ENCODE measurements at places on chromosomes 1 and 21.

- no peak for DNase-seq
These were observed 421.7 kb upstream of the CHRM3 start for GRCh38 chr1:238964631-238965030.

DNA sequence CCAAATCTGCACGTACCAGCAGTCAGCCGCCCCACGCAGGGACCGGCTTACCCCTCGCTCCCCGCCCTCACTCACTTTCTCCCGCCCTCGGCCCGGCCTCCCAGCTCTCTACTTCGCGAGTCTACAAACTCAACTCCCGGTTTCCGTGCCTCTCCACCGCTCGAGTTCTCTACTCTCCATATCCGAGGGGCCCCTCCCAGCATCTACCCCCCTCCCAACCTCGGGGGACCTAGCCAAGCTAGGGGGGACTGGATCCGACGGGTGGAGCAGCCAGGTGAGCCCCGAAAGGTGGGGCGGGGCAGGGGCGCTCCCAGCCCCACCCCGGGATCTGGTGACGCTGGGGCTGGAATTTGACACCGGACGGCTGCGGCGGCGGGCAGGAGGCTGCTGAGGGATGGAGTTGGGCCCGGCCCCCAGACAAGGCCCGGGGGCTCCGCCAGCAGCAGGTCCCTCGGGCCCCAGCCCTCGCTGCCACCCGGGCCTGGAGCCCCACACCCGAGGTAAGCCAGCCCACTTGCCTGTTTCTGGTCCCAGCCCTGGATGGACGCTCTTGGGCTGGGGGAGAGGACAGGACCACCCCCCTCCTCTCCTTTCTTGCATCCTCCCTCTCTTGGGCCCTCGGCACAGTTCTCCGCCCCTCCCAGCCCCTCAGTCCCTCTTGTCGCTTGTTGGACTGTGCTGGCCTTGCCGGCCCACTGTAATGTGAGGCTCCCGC is at the start of gene ARTN:
Gene ARTN, plus strand, starts transcription at position 416 of the 715 bp plus-strand sequence. CDS start 1,856 bp downstream, outside the sequence.
- DNase-seq, result no peak

GRCh38 chr1:204494281-204495077 is at the start of gene PIK3C2B:
Gene PIK3C2B, minus strand, starts transcription at chr1:204494805. Its CDS starts 25,003 bp downstream, at chr1:204469802.
- DNase-seq, result peak; percentile 68

- DNase-seq, result no peak
These were observed 34.1 kb upstream of the C1orf21 start for GRCh38 chr1:184352776-184353175.

DNA sequence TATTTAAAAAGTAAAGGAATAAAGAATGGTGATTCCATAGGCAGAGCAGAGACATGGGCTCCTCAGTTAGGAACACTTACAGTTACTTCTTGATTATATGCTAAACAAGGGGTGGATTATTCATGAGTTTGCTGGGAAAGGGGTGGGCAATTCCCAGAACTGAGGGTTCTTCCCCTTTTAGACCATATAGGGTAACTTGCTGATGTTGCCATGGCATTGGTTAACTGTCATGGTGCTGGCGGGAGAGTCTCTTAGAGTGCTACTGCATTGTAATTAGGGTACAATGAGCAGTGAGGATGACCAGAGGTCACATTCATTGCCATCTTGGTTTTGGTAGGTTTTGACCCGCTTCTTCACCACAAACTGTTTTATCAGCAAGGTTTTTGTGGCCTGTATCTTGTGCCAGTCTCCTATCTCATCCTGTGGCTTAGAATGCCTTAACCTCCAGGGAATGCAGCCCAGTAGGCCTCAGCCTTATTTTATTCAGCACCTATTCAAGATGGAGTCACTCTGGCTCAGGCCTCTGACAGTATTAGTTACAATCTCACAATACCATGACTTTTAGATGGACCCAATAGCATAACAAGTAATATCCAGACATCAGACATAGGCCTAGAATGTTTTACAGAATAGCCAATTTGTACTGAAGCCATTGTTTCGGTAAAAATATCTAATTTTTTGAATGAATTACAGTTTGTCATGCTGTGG is 106.8 kb downstream of the ZBTB18 start:
- DNase-seq, result no peak

DNA sequence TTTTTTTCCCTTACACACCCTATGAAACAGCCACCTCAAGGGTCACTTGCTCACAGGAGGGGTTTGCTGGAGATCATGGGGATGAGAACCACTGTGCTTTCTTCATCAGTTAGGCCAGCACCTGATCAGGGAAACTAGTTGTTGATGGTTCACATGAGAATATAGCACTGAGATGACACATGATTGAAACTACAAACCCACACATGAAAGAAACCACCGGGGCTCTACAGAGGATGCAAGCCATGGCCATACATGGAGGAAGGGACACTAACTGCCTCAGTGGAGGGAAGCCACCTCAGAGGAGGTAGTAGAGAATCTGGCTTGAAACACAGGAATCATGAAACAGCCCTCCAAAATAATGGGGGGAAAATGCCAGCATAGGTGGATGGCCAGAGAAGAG is 63.2 kb downstream of the PRKAB2 start:
- DNase-seq, result no peak

DNA sequence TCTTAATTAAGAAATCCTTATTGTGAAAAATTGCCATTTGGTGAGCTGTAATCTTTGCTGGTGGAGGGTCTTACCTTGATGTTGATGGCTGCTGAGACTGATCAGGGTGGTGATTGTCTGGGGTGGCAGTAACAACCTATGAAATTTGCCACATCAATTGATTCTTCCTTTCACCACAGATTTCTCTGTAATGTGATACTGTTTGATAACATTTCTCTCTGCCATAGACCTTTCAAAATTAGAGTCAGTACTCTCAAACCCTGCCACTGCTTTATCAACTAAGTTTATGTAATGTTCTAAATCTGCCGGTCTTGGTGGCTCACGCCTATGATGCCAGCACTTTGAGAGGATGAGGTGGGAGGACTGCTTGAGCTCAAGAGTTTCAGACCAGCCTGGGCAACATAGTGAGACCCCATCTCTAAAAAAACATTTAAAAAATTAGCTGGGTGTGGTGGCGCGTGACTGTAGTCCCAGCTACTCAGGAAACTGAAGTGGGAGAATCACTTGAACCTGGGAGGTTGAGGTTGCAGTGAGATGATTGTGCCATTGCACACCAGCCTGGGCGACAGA is 5.0 kb downstream of the KPNA6 start:
- DNase-seq, result no peak

DNA sequence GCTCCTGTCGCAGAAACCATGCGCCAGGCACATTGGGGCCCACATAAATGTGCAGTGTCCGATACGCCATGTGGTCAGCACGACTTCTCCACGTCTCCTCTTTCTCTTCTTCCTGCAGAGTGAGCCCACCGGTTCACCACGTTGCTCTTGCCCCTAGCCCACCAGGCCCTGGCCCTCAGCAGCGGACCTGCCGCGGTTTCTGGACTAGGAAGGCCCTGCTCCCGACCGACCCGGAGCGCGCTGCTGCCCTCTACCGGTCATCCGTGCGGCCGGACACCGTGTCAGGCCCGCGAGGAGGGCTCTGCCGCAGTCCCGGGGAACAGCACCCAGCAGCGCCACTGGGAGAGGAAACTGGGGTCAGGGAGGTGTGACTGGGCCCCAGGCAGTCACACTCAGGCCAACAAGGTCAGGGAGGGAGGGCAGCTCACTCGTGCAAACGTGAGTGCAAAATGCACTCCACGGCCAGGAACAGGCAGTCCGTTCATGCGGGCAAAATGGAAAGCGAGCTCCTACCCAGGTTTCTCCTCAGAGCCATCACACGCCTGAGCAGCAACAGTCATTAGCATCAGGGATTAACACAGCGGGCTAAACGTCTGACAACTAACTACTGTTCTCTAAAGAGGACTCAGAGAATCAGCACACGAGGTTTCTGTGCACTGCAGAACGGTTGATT is 13.7 kb downstream of the TLR5 start:
- no peak for DNase-seq

DNA sequence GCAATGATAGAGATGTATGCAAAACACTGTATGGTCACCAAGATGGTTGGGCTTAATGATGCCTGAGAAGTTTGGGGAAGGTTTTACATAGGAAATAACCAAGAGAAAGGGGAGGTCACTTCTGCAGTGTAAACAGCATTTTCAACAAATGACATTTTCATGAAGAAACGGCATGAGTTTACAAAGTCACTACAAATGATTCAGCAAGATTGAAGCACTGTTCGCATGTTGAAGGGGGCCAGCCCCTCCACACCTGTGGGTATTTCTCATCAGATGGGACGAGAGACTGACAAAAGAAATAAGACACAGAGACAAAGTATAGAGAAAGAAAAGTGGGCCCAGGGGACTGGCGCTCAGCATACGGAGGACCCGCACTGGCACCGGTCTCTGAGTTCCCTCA is 234.1 kb upstream of the POGK start:
- no peak for DNase-seq

- DNase-seq, result no peak
These were observed 41.3 kb downstream of the AKNAD1 start for GRCh38 chr1:108815566-108815965.

DNA sequence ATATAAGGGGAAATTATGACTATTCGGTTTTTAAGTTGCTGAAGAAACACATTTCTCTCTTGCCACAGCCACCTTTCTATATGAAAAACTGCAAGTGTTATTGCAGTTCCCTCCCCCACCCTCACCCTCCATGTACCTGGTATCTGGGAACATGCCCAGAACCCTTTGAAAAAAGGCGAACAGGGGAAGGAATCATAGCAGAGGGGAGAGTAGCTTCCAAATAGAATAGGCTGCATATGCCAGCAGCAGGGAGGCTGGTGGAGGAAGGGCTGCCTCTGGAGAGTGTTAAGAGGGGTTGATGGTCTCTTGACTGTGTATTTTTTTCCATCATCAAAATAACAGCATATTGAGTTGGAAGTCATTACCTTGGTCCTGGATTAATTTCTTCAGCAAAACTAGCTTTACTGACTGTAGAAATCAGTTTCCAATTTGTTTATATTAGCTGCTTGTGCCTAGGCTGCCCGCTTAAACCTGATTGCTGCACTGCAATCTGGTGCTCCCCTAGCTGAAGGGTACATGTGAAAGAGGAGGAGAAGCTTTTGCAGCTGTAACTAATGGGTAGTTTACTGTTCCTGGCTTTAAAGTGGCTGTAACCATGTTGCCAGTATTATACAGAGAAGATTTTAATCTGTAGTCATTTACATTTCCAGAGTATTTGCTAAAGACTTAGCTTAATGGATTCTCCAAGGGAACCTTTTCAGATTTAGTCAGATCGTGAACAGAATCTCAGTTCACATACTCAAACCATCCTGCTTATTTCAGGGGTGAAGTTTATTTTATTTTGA is 22.7 kb downstream of the AHCYL1 start:
- DNase-seq, result no peak

DNA sequence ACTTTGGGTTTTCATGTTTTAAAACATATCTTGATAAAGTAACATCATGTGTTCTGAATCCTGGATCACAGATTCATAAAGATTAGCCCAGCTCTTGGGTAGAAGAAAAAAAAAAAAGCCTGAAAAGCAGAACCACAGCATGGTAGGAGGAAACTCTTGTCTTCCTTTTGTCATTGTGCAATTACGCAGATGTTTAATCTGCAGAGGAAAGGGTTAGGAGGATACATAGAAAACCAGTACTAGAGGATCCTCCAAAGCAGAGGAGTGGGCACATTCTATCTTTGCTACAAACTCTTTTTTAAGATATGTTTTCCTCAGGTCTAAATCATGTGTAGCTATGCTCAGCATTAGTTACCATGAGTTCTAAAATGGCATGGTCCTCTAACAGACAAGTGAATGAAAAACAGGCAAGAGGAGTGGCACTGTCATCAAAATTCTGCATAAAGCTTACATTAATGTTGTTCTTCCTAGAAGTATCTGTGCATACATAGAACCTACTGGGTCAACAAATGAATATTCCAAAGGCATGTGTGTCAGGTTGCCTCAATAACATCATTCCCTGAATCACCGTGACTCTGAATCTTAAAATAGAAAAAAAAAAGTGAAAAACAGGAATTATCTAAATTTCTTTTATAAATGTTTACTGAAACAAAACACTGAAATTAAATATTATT is 107.0 kb downstream of the NME7 start:
- DNase-seq, result no peak

DNA sequence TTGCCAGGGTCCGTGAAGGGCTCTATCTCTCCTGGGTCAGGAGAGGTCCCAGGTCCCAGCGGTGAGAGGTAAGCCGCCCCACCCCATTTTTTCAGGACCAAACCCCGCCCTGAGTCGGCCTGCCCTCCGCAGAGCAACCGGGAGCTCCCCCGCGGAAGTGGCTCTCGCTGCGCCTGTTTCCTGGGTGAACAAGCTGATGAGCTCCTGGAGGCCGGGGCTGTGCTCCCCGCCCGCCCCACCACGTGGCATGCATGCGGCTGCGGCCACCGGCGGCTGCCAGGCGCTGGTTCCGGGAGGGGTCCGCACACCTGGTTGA is 32.0 kb downstream of the ZBTB17 start:
- DNase-seq, result no peak

- DNase-seq, result no peak
These were observed 92.3 kb downstream of the BEND5 start for GRCh38 chr1:48684381-48684780.

DNA sequence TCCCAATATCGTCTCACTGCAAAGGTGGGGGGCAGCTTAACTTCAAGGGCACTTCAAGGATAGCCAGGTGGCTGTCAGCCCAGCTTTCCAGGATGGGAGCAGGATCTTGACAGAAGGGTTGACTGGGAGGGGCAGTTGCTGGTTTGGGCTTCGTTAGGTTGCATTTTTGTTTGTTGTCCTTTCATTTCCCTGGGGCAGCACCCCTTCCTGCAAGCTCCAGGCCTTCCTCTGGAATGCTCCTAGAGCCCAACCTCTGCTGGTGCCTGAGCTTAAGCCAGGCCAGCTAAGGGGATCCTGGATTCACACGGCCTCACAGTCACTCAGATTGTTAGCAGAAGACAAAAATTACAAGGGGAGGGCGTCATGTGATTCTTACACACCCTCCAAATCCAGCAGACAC is 4.1 kb upstream of the OLIG2 start:
- no peak for DNase-seq

- DNase-seq, result no peak
These were observed 96.0 kb upstream of the TNFSF4 start for GRCh38 chr1:173302890-173303829.

- DNase-seq, result peak; percentile 27
These were observed 41.9 kb upstream of the TNFRSF1B start for GRCh38 chr1:12124693-12125421.

- DNase-seq, result no peak
These were observed 42.7 kb downstream of the ST3GAL3 start for GRCh38 chr1:43750083-43750482.

- no peak for DNase-seq
These were observed 42.9 kb downstream of the KCNJ15 start for GRCh38 chr21:38299671-38300070.

DNA sequence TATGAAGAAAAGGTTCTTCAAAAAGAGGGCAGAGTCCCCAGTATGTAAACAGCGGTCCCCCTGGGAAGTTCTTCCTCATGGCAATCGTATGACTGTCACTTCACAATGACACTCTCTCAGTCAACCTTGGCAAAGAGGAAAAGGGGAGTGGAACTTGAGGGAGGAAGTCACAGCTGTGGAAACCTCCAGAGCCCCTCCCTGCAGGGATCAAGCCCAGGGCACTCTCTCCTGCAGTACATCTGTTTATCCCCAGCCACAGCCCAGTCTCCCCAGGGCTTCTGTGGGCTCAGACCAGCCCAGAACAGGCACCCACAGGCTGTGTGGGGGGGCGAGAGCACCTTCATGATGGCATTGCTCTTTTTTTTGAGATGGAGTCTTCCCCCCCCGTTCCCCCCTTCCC is 2.0 kb downstream of the ATP13A2 start:
- DNase-seq, result no peak

GRCh38 chr21:43676391-43676790 is 17.0 kb downstream of the RRP1B start:
- no peak for DNase-seq

GRCh38 chr1:41108696-41109275 is 87.3 kb upstream of the SLFNL1 start:
- no peak for DNase-seq

- no peak for DNase-seq
These were observed 283.6 kb upstream of the C1orf105 start for GRCh38 chr1:172136925-172137324.
